ENCODE measurements at places on chromosomes 12 and 14.

DNA sequence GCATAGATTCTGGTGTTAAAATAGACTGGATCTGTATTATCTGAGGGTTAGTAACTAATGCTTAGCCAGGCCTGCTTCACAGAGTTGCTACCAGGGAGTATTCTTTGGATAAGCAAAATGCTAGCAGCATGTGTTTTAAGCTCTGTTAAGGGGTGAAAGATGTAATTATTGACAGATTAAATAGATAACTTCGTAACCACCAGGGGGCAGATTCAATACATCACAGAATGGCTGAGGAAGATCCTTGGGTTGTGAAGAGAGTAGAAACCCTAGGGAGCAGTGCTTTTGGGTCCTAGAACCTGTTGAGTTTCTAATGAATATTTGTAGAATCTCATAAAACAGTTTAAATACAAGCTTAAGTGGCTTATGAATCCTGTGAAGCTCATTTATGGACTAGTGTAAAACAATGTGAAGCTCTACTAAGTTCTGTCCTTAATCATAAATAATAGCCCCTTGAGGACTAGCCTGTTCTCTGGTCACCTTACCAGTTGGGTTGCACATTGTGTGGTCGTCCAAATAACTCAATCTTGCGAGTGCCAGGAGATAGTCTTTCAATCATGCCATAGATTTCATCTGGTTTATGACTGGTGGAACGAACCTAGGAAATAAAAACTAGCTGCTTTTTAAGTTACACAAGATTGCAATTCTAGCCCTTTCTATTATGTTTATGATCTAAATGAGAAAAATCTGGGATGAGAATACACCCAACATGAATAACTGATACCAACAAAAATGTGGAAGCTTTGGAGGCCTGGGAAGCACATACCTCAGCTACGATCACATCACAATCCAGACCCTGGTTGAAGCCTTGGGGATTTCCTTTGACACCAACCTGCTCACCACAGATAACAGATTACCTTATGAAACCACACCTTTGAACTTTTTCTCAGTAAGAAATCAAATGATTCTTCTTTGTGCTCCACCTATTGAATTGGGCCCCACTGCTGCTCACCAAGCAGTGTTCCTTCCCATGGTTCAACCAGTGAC, 12.3 kb downstream of the METTL3 start:
- no peak for DNase-seq

DNA sequence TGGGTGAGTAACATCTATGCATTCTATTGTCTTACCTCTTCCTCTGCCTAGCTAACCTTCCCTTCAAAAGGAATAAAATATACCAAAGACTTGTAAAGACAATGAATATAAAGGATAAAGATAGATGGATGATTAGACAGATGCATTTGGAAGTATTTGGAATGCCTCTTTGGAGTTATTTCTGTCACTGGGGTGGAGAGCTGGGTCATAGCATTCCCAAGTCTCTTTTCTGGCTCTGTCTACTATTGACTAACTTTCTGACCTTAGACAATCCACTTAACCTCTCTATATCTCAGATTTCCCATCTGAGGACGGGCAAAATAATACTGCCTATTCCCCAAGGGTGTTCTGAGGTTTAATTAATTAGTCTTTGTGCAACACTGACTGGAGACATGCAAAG, 517.4 kb downstream of the DIO2 start:
- no peak for DNase-seq

- DNase-seq = peak; percentile 60
These were observed 51.9 kb upstream of the TSPAN11 start for GRCh38 chr12:30874455-30875321.

DNA sequence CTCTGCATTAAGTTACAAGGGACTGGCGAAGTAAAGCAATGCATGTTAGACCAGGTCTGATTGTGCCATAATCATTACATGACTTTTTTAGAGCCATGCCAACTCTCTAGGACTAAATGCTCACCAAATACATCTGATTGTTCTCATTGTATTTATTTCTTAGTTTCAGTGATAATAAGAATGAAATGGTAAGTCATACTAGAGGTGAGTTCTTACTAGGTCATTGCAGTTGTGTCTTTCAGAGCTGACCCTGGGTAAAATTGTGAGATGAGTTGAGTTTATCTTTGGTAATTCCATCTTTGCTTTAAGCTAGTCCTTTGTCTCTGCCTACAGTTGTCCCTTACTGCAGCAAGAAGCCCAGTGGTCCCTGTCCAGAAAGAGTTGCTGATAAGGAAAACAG, 73.2 kb downstream of the PRKCH start:
- no peak for DNase-seq

- DNase-seq = no peak
These were observed 1033.3 kb upstream of the FLRT2 start for GRCh38 chr14:84496677-84497076.

DNA sequence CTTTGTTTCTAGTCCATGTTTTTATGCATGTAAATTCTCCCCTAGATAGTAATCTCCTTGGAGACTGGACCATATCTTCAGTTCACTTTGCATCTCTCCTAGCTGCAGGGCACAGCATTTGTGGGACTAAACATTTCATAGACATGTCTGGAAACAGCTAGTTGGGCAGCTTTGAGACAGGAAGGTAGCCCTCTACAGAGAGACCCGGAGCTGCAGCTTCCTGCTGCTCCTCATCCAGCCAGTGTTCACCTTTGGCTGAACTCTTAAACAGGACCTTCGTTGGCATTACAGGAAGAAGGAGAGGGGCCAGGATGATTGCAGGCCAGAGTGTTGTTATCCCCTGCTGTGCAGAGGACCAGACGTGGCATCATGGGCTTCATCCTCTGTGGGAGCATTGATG, 52.9 kb downstream of the GNS start:
- no peak for DNase-seq

DNA sequence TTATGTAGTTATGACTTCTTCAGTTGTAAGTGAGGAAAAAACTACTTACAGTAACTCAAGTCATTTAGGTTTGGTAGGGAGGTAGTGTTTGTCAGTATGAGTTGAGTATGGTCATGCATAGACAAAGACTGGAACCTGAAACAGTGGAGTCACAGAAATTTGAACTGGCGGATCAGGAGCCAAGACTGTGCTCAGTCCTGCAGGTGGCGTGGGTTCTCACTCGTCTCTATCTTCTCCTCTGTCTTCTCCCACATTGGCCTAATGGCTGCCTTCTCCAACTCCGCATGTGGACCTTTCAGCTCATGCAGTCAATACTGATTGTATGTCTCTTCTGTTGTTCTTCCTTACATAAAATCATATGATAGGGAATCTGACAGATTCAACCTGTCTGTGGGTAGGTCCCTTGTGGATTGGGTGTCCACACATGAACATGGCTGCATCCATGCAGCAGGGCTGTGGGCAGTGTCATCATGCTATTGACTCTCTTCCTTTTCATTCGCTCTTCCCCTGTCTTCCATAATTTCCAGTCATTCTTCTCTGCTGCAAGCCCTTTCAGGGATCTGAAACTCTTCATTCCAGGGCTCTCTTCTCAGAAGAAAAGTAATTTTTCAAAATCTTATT, 78.8 kb upstream of the NEDD1 start:
- DNase-seq = no peak

DNA sequence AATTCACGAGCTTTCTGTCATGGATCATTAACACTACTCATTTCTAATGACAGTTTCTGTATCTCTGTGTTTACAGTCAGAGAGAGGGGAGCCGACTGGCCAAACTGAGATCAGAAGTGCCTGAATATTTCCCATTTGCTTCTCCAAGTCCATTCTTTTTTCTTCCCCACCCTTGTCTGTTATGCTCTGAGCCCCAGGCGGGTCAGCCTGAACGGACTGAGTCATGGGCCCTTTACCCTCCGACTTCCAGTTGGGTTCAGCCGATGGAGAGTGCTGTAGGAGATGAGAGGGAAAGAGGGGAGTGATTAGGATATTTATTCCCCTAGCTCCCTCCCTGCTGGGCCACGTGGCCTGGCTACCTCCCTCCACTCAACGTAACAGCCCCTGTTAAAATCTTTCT, 104.7 kb downstream of the PAH start:
- no peak for DNase-seq

- no peak for DNase-seq
These were observed 233.3 kb downstream of the CCDC59 start for GRCh38 chr12:82124711-82125380.

DNA sequence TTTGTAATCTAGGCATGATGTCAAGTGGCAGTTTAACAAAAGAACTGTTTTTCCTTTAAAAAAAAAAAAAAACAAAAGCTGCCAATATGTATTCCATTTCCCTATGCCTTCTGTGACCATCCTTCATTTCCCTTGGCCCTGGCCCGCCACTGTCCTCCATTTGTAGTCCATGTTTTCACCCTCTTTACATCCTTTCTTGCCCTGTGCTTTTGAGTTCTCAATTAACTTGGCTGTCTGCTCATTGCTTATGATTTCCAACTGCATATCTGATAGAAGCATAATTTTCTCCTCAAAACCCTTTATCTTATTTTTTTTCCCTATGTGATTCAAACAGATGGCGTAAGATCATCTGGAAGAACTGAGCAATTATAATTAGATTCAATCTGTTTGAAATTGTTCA, 297.5 kb downstream of the NAV3 start:
- DNase-seq = no peak

GRCh38 chr14:29274890-29275596, 508.5 kb downstream of the FOXG1 start:
- peak; percentile 64 for DNase-seq

DNA sequence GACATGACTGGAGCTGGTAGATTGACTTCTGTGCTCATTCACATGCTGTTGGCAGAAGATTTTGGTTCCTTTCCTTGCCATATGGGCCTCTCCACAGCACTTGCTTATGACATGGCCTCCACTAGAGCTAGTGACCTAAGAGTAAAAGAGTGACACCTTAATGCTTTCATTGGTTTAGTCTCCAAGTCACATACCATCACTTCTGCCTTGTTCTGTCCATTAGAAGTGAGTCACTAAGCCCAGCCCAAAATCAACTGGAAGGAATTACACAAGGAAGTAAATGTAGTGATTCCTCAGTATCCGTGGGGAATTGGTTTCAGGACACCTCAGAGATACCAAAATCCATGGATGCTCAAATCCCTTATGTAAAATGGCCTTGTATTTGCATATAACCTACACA, 81.3 kb downstream of the PPHLN1 start:
- no peak for DNase-seq

DNA sequence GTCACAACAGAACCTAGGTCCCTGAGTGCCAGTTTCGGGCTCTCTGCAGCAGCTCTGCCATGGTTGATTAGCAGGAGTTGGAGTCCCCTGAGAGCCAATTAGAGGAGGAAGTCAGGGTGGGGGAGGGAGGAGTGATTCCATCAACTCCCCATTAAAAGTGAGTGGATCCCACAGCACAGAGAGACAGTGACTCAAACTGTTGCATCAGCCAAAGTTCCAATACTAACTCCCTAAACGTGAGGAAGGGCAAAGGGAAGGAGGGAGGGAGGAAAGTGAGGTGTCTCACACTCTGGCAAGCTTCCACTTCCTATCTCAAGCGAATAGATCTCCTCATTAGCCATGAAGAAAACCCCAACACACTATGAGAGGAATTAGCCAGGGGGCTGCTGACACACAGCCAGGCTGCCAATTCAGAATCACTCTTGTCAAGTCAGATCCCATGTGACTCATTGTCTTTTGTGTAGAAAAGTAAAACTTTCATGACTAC, 23.6 kb downstream of the OR11H4 start:
- DNase-seq = no peak

GRCh38 chr12:123006977-123007376, 26.5 kb downstream of the ARL6IP4 start:
- DNase-seq = no peak

DNA sequence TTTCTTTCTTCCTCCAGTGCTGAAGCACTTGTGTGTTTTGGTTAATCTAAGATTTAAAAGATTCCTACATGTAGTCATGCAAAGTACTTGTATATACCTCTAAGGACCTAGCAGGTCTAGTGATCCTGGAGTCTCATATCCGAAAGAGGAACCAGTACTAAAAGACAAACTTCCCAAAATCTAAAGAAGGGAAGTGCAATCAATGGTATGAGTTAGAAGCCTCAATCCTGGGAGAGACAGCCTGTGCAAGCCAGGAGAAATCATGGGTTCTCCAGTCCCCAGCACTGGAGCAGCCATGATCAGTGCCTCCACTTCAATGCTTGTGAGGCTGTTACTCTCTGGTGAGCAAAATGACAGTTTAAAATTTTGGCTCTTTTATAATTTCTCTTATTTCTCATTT, 277.4 kb downstream of the DAD1 start:
- no peak for DNase-seq

- DNase-seq = no peak
These were observed 12.6 kb downstream of the RASSF8 start for GRCh38 chr12:25970916-25971653.

DNA sequence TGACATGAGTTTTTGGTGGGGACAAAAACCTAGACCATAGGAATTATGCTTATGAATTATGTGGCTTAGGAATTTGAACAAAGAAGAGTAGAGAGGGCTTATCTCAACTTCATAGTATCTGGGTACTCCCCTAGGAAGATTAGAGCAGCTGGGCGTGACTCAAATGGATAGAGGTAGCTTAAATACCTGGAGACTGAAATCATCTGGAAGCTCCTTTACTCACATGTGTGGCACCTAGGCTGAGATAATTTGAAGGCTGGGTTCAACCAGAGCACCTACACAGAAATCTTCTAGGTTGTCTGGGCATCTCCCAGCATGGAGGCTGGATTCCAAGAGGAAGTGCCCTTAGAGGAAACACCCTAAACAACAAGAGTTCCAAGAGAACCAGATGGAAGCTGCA, 393.9 kb downstream of the ADAMTS20 start:
- no peak for DNase-seq

GRCh38 chr12:80038062-80038560, 61.2 kb upstream of the OTOGL start:
- no peak for DNase-seq

- no peak for DNase-seq
These were observed at the start of gene NPC2 for GRCh38 chr14:74492776-74493342. Gene NPC2, minus strand, starts transcription at chr14:74493305. Its CDS starts 31 bp downstream, at chr14:74493274.

DNA sequence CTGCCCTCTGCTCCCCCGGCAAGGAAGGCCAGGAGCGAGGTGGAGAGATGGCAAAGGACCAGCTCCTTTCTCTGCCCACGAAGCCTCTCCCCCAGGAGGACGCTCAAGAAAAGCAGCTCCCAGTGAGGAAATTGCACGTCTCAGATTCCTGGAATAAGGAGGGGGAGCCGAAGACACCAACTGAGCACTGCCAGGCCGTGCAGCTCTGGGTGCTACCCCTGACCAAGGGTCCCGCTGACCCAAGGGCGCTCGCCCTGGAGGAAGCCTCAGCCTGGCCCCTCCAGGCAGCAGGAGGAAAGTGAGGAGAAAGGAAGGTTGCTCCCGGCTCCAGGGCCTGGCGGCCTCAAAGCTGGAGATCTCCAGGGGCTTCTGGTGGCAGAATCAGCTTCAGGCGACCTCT, 174.1 kb upstream of the SFSWAP start:
- no peak for DNase-seq

- DNase-seq = no peak
These were observed 128.7 kb upstream of the RAP1B start for GRCh38 chr12:68482014-68482413.

DNA sequence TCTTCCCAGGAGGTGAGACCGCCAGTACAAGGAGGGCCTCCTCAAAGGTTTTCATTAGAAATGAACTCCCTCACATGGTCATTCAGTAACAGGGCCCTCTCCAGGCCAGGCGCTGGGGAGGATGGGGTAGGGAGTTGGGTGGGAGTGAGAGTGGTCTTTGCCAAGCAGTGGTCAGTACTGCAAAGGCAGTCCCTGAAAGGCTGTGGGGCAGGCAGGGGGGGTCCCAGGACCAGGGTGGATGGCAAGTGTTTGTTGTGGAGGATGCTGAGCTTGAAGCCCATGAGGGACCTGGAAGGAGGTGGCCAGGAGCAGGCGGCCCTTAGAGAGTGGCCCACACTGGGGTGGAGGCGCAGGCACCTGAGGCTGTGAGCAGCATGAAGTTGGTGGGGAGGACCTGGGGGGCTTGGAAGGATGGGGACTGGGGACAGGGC, 26.1 kb downstream of the CEP170B start:
- DNase-seq = no peak
